ENCODE measurements at places on chromosomes 6 and 20.

GRCh38 chr6:16471222-16471909 lies 233.0 kb downstream of the GMPR start:
- DNase-seq = no peak

- no peak for DNase-seq
These were observed 91.4 kb upstream of the RNF217 start for GRCh38 chr6:124870611-124871459.

DNA sequence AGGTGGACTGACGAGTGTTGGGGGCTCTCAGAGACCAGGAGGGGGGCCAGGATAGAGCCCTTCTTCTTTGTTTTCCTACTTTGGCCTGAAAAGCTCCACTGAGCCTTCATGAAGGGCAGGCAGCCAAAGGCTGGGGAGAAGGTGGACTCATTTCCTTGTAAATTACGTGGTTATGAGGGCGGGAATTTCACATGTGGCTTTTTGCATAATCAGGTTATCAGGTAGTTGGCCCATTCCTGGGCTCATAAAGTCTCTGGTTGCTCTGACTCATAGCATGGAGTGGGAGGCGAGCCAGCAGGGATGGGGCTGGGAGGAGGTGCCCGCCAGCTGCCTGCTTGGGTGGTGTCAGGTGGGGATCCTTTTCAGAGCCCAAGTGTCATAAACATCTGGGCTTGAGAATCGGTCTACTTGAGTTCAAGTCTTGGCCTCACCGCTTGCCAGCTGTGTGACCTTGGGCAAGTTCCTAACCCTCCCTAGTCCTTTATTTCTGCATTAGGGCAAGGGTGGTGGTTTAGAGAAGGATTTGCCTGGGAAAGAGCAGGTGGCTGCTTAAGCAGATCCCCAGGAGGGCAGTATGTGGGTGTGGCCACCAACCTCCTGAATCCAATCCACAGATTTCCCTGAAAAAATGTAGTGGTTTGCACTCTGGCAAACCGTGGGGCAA lies 26.5 kb upstream of the RNF24 start:
- DNase-seq = peak; percentile 69

GRCh38 chr6:122200440-122200839 lies 199.0 kb upstream of the HSF2 start:
- no peak for DNase-seq

DNA sequence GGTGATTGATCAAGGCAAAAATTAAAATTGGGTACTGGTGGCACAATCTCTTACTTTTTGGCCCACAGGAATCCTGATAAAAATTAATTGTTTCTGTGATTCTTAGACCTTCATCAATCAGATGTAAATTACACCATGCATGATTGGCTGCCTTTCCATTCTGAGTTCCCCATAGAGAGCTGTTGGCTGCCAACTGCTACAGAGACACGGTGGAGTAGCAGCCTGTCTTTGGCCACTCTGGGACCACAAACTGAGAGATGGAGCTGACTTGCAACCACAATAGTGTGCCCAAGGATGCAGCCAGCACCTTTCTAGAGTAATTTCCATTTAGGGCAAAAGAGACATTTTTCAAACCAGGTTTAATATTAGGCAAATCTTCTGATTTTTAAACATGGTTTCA lies 274.3 kb upstream of the MMS22L start:
- DNase-seq = no peak

DNA sequence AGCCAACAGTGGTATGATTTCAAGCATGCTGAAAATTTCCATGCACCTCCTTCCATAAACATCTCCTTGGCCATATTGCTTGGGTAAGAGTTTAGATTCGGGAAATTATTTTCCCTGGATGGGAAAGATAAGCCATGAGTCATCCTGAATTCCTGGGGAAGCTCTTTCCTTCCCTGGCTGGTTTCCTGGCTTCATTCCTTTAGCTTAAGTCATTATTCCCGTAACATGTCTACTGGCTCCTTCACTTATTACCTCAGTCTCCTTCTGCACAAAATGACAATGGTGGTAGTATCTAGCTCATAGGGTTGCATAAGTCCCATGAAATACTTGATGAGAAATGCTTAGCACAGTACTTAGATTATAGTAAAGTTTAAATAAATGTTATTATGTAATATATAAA lies 27.6 kb downstream of the TINAG start:
- DNase-seq = peak; percentile 44

GRCh38 chr6:2855061-2855519 lies 13.4 kb upstream of the SERPINB1 start:
- no peak for DNase-seq

GRCh38 chr6:44925100-44925739 lies 402.9 kb upstream of the RUNX2 start:
- DNase-seq = no peak

GRCh38 chr20:61117725-61118124 lies 134.3 kb upstream of the CDH4 start:
- no peak for DNase-seq

- no peak for DNase-seq
These were observed 27.1 kb downstream of the TOMM6 start for GRCh38 chr6:41814629-41815028.

DNA sequence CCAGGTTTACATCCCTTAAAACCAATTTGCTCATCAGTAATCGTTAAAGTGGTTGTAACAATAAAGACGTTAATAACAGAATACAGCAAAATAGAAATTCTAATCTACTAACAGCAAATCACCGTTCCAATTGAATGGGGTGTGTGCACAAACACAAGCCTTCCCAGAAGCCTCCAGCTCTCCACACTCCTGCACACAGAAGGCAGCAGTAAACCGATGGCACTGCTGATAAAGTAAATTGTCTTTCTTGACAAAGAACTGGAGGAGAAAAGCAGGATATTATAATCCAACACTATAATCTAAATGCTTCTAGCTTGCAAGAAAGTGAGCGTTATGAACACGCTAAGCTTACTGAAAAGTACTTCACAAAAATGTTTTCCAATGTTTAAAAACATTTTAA lies 7.0 kb downstream of the ZNF217 start:
- DNase-seq = no peak

GRCh38 chr20:44970243-44970757 lies 4.0 kb downstream of the STK4 start:
- no peak for DNase-seq

DNA sequence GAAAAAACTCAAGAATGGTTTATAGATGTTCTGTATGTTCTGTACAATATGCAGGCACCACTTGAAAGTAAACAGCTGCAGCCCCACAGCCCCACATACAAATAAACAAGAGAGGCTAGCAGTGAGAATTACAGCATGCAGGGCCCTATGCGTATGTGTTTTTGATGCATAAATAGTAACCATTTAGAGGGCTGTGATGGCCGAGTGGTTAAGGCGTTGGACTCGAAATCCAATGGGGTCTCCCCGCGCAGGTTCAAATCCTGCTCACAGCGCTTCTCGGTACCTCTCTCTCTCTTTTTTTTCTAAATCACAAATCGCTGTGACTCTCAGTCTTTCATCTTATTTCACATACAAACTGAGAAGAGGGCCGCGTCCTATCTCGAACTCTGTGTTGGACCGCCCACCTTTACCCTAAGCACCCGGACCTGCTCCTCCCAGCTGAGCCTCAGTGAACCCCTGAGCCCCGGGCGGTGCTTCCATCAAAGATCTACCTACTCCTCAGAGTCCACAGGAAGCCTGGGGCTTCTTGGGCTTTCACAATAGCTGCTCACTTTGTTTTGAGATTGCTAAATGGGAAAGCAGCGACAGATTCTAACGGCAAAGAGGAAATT lies 37.7 kb upstream of the PRSS16 start:
- DNase-seq = no peak

DNA sequence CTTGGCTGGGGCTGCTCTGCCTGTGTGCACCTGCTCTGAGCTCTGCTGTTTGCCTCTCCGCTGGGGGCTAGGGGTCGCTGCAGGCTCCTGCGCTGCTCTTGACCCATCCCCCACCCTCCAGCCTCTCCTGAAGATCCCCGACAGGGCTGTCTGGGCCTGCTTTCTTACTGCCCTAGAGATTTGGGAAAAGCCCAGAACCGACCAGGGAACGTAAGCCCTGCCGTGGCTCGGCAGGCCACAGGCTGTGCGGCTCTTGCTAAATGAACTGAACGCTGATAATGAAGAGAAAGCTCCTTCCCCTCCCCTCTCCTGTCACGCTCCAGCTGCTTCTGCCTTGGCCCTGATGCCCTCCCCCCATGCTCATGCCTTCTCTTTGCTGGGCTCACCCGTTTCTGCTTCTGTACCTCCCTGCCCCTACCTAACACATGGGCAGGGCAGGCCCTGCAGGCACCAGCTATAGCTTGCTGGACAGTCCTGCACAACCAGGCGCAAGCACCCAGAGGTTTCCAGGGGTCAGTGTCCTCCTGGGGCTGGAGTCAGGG lies 32.0 kb upstream of the PCMTD2 start:
- DNase-seq = no peak

DNA sequence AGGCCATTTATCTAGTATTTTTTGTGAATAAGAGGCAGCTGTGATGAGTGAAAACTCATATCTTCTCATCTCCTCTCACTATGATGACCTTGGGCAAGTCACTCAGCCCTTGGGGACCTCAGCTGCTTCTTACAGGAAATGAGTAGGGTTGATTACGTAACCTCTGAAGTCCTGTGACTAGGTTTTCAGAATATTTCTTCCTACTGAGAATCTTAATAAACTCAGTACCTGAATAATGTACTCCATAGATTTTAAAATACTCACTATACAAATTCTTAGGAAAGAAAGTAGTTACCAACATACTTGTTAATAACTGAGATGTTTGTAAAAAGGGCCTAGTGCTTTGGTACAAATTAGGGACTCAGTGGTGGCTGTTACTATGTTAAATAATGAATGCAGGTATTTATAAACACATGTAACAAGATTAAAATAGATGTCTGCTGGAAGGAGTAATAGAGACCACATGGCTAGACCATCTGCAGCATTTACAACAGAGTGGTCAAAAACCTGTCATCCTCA lies 60.9 kb downstream of the RPRD1B start:
- DNase-seq = peak; percentile 37

DNA sequence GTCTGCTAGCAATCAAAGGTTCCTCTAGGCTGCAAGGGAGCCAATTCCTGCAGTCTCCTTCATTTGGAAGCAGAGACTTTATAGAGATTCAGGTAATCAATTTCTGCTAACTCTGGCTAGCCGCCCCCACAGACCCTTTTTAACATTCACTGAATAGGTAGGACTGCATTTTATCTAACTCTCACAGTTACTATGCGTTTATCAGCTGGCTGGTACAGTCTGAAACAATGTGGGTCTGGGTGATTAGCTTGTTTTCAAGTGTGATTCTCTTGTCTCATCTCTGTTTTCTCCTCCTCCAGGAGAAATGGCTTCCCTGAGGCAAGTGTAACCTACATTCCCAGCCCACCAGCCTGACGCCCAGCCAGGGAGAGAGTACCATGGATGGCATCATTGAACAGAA lies 73.3 kb downstream of the SYNDIG1 start:
- no peak for DNase-seq

- DNase-seq = peak; percentile 35
These were observed 445.4 kb upstream of the DEFB115 start for GRCh38 chr20:30811885-30812671.

GRCh38 chr6:393391-394221 lies 2.1 kb downstream of the IRF4 start:
- no peak for DNase-seq

GRCh38 chr20:43689165-43689564 lies 22.3 kb downstream of the MYBL2 start:
- DNase-seq = no peak

All from H54 (cell line).